ENCODE measurements at places on chromosomes 2 and 18.
A peak's percentile ranks its signal among the peaks of the same experiment; 100 is the strongest.

- DNase-seq: no peak
Measured at GRCh38 chr2:99461828-99462483, 27.9 kb downstream of the REV1 start.

GRCh38 chr2:239109041-239109927, 261.4 kb downstream of the TWIST2 start:
- no peak for DNase-seq

DNA sequence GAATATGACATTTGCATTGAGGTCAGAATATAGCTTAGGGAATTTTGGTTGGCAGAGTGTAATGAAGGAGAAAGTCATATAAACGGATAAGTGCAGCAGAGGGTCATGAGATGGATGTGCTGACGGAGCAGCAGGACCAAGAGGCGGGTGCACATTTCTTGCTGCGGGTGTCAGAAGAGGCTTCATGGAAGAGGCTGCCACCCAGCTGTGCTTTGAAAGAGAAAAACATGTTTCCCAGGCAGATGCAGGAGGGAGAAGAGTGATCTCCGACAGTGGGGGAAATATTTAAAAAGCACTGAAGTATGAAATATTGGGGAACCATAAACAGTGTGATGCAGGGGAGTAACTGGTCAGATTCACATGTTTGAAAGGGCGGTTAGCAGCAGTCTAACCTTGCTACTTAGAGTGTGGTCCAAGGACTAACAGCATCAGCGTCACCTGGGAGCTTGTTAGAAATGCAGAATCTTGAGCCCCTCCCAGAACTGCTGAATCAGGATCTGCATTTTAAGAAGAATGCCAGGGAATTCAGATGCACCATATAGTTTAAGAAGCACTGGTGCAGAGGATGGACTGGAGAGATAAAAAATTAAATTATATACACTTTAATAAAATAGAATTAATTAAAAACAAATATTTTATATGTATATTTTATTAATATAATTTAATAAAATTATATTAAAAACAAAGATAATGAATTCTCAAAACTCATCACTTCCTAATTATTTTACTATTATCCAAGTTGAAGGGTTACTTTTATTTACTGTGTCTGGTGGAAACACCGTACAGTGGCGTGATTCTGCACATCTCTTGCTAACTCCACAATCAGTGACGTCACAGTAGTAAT, 36.1 kb upstream of the SCYGR1 start:
- no peak for DNase-seq

DNA sequence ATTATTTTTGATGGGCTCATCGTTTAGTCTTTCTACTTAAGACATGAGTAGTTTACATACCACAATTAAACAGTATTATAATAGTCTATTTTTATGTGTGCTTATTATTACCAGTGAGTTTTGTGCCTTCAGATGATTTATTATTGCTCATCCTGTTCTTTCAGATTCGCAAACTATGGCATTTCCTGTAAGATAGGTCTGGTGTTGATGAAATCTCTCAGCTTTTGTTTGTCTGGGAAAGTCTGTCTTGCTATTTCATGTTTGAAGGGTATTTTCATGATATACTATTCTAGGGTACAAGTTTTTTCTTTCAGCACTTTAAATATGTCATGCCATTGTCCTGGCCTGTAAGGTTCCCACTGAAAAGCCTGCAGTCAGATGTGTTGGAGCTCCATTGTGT, 101.3 kb downstream of the DNAH7 start:
- DNase-seq: no peak

- no peak for DNase-seq
Measured at GRCh38 chr2:189440644-189440946, 679 bp upstream of the WDR75 start.

GRCh38 chr2:112031473-112032223, 23.4 kb upstream of the TMEM87B start:
- no peak for DNase-seq

DNA sequence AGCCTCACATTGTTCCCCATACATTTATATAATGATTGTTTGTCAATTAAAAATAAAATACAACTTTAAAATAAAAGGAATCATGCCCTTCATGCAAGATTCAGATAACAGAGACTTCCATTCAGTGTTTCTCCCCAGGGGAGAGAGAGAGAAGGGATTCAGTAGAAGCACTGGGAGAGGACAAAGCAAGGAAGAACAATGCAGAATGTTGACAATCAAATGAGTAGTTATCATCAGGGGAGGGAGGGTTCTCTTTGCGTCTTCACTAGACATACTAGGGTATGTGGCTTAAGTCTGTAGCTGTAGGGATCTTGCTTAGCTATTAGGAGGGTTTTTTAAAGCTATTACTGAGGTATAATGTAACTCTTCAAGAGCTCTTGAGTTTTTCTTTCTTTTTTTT, 30.7 kb downstream of the FSHR start:
- DNase-seq: no peak

DNA sequence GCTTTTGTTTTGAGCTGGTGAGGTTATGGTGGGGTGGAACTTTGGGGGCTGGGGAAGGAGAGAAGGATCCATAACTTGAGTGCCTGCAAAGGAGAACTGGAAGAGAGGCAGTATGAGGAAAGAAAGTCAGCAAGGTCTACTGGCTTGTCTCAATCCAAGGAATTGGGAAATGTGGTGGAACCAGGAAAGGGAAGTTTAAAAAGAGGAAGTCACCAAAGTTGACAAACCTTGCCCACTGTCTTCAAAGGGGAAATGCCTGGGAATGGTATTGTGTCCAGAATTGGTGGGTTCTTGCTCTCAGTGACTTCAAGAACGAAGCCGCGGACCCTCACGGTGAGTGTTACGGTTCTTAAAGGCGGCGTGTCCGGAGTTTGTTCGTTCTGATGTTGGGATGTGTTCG, 304.1 kb upstream of the FAM98A start:
- DNase-seq: no peak

- DNase-seq: peak; percentile 59
Measured at GRCh38 chr18:50218432-50219197, 23.7 kb upstream of the MYO5B start.

DNA sequence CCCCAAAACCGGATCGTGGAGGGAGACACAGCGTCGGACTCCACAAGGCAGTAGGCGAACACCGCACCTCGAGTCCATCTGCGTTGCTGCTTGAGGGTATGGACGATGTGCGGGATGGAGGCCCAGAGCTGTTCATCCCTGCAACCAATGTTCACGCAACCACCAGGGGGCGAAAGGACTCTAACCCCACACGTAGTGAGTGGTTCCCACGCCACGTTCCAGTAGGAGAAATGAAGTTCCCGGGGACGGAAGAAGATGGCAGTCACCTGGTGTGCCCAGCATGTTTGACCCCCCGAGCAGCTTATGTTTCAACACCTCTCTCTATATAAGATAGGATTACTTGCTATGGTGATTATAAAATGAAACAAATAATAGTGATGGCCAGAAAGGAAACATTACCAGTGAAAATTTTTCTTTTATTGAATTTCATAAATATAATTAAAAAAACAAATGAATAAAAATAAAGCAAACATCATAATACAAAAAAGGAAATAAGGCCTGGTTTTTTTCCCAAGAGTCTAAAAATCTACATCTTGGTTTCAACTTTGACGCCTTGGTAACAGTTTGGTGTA, 184.3 kb downstream of the SH3BP4 start:
- peak; percentile 49 for DNase-seq

GRCh38 chr2:193824474-193824873, 1629.7 kb upstream of the TMEFF2 start:
- DNase-seq: no peak
